NCI-H1417 (cell line): ENCODE measurements at places on chromosomes 7 and 10.

DNA sequence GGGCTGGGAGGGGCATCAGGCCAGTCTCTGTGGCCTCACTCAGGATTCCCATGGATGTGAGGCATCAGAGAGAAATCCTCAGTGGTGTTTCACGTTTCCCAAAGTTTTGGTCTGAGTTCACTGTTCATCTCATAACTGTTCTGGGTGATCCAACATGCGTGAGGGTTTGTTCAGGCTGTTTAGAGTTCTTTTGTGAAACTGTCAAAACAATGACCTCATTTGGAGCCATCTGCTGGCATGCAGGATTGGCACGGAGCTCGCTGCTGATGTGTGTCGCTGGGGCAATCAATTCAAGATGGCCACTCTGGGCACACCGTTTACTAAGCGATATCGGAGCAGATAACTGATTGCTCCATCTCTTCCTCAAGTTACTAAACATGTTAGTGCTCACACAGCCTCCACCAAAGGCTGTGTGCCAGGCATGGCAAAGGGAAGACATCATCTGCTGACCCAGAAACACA is 365.6 kb downstream of the WDR11 start:
- DNase-seq = no peak

DNA sequence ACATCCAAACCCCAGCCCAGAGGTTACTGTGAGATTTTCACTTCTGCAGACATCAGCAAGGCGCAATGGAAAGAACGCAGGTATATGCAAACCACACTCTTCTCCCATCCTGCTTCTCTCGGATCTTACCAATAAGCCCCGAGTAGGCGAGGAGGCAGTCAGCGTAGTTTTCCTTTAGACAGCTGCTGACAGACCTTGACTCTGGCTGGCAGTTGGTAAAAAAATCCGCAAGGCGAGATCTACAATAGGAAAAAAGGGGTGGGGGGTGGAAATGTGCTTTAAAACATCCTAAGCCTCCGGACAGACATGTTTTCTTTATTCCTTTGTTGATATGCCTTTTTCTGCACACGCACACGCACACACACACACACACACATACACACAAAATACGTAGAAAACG is 176.5 kb downstream of the GFRA1 start:
- no peak for DNase-seq

DNA sequence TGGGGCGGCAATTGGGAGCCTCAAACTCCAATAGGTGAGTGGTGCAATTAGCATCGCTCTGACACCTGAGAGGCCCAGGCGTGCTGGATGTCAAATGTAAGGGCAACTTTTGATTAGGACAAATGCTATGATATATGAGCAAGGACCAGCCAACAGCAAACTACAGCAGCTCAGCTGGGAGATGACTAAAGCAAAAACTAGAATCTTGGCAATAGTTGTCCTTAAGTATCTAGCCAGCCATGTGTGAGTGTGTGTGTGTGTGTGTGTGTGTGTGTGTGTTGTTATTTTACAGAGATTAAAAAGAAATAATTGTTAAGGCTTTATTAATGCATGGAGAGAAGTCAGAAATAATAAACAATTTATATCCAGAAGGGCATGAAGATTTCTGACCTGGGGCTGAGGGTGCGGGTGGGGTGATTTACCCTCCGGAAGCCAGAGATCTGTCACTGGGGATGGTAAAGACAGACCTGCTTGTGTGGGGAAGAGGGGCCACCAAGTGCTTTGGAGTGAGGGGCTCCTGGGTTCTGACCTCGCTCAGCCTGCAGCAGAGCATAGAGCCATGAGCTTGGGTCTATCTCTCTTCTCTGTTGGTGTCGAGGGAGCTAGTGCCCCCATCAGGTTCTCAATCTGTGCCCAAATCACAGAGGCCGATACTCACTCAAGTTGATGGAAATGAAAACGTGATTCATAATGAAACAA is 77.3 kb downstream of the EMX2 start:
- no peak for DNase-seq

GRCh38 chr10:50538555-50539398 is 85.0 kb downstream of the SGMS1 start:
- DNase-seq = no peak

- no peak for DNase-seq
These were observed 36.3 kb upstream of the GOT1 start for GRCh38 chr10:99466632-99467223.

- DNase-seq = no peak
These were observed 7.6 kb downstream of the ZRANB1 start for GRCh38 chr10:124949543-124949942.

DNA sequence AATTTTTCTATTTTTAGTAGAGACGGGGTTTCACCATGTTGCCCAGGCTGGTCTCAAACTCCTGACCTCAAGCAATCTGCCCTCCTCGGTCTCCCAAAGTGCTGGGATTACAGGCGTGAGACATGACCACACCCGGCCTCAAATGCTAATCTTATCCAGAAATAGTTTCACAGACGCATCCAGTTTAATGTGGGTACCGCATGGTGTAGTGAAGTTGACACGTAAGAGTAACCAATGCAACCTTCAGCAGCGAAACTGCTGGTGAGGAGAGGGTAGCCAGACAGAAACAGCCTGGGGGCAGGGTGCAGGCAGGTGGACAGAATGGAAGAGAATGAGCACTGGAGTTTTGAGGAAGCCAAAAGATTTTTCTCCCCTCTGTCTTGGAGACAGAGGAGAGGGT is 63.5 kb upstream of the FAM180A start:
- no peak for DNase-seq

DNA sequence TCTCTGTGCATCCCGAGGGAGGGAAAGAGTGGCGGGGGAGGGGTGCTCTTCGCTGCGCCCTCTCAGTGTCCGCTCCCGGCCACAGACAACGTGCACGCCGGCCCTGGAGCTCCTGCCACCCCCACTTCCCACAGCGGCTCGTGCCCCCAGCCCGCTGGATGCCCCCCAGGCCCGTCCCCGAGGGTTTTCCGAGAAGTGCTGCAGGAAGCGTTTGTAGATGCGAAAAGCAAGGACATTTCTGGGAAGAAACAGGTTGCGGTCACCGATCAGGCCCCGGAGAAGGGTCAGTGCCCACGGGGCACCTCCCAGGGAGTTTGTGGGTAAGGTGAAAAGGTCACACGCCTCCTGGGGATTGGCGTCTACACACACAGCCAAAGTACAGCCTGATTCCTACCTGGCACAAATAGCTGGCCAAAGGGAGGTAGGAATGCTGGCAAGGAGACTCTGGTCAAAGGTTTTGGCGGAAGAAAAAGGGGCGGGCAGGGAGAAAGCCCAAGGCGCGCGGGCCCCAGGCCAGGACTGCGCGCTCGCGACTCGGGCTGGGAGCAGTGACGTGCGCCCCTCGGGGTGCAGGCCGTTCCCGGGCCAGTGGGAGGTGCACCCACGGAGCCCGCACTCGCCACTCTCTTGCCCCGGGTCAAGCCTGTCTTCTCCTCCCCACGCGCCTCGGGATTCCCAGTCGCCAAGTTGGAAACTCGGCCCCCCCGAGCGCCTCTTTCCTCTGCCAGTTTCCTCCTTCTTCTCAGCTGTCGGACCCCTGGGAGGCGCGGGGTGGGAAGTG is 1.5 kb upstream of the NRP1 start:
- DNase-seq = peak; percentile 36

DNA sequence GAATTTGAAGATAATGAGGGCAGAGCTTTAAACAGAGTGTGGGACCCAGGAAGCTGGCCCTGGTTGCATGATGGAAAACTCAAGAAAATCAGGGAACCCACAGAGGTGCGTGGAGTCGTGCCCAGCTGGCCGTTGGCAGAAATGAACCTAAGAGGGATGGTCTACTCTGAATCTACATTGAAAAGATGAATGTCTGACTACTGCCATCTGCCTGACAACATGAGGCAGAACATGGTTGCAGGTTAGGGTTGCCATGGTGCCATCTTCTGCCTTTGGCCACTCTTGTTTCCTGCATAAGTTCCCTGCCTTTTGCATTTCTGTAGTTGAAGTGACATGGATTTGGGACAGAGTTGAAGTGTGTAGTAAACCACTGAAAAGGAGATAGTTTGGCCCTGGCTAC is 138.5 kb upstream of the COBL start:
- DNase-seq = no peak

- DNase-seq = no peak
These were observed 184.1 kb downstream of the BICC1 start for GRCh38 chr10:58696736-58697135.

GRCh38 chr7:7489546-7489945 is 46.1 kb downstream of the COL28A1 start:
- DNase-seq = no peak

- no peak for DNase-seq
These were observed 19.6 kb downstream of the AKR1C1 start for GRCh38 chr10:4982764-4983226.

- DNase-seq = no peak
These were observed 26.7 kb upstream of the OTUD1 start for GRCh38 chr10:23412223-23412622.

DNA sequence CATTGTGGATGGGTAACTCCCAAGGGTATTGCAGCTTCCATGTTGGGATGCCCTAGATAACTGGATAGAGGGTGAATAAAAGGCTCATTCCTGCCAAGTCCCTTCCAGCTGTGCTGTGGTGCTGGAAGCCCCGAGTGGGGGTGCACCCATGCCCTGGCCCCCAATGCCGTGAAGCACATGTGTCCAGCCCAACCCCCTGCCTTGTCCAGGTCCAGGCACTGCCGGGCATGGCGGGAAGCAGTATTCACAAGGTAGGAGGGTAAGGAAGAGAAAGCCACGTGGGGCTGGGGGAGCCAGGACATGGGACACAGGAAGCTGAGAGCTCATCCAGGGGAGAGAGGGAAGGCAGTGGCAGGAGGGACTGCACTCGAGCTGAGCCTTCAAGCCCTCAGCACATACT is 148.2 kb upstream of the CDCA7L start:
- no peak for DNase-seq

DNA sequence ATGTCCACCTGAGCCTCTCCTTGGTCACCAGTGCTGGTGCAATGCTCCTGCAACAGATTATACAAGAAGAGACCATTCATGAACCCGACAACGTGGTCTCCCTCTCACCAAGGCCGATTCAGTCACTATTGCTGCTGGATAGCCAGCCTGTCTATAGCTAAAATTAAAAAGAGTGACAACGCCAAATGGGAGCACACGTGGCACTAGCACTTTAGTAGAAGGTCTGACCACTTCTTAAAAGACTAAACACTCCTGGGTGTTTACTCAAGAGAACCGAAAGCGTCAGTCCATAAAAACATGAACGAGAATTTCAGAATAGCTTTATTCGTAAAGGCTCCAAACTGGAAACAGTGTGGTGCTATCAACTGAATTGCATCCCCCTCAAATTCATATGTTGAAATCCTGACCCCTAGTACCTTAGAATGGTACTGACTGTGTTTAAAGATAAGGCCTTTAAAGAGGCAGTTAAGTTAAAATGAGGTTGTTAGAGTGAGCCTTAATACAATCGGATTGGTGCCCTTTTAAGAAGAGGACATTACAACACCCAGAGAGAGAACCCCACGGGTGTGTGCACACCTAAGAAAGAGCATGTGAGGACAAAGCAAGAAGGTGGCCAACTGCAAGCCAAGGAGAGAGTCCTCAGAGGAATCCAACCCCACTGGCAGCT is 4.4 kb upstream of the GALNTL5 start:
- no peak for DNase-seq

DNA sequence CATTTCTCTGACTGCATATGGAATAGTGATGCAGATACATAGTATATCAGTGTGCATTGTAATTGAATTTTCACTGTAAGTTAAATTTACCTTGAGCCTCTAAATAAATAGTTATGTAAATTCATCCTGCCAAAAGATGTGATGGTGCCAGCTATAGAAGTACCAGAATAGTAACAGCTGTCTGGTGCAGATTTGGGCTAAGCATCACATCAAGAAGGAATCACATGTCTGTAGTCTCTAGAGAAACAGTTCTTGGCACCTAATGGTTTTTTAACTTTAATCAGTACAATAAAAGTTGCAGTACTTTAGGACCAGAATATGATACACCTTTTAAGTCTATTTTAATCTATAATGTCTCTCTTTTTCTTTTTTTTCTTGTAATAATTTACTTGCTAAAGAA is 17.4 kb downstream of the PLEKHA1 start:
- DNase-seq = no peak

DNA sequence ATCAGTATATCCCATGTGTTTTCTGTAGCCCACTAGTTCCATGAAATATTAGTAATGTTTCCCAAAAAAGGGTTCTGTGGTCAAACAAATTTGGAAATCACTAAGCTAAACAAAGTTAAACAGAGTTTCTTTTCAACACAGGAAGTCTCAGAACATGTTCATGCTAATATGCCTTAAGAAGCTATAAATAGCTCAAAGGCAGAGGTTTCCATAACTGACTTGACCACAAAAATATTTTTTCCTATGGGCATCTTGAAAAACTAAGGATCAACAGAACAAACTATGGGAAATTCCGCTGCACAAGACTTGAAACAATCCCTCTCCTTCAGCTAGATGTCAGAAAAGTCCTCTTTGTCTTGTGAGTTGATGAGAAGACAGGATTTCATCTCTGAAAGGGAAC is 59.7 kb downstream of the SEM1 start:
- no peak for DNase-seq

DNA sequence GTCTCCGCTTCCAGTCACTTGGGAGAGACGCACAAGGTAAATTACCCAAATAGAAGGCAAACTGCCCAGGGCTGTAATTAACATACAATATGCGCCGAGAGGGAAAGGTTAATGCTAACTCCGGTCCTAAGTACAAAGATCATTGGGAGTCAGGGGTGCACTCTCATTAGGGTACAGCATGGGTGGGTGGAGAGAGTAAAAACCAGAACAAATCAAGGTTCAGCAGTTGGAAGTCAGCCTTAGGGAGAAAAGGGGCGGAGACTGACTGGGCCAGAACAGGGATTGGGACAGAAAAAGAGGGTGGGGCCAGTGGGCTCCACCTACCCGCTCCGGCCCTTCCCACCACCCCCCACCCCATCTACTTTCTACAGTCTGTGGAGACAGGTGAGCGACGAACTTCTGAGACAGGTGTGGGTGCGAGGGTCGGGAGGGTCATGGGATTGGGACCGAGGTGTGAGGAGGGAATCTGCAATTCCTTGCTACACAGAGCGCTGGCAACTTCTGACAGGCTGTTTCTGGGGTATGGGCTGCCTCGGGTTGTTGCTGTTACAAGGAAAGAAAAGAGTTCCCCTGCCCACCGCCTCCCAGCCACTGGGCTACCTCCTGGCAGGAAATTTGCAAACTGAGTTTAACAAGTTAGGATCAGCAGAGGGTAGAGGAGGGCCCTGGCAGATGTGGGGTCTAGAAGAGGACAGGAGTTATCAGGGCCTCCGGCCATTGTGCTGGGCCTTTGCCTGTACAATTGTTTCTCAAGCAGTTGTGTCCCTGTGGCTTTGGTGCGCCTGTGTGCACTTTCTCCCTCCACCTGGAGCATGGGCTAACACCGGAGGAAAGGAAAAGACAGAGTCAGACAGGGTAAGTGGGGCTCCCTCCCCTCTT is at the start of gene TMEM139:
Gene TMEM139, plus strand, starts transcription at position 368 of the 879 bp plus-strand sequence. CDS start 1,000 bp downstream, outside the sequence.
- no peak for DNase-seq

GRCh38 chr7:39919646-39920045 is 30.4 kb upstream of the CDK13 start:
- no peak for DNase-seq

- DNase-seq = no peak
These were observed 125.3 kb upstream of the CCDC6 start for GRCh38 chr10:60031664-60032063.

GRCh38 chr7:24911213-24911603 is 68.8 kb downstream of the OSBPL3 start:
- peak; percentile 29 for DNase-seq
